Uterus (tissue), 4 donors: ENCODE measurements at places on chromosomes 6 and 20. TPM values are rescaled to one million over a fixed set of nuclear protein-coding genes. Genes with fewer than 3 reads are reported as not detected.

GRCh38 chr20:20333866-20334265 is 34.0 kb upstream of the INSM1 start:
- no peak overlapping the region for H3K27ac ChIP-seq
- H3K27me3 ChIP-seq, result no peaks in the 10 kb centered on the region
- H3K4me1 ChIP-seq, result no peaks in the 10 kb centered on the region
- no peaks in the 10 kb centered on the region for H3K36me3 ChIP-seq
- H3K4me3 ChIP-seq, result no peak overlapping the region
- no peak for DNase-seq

DNA sequence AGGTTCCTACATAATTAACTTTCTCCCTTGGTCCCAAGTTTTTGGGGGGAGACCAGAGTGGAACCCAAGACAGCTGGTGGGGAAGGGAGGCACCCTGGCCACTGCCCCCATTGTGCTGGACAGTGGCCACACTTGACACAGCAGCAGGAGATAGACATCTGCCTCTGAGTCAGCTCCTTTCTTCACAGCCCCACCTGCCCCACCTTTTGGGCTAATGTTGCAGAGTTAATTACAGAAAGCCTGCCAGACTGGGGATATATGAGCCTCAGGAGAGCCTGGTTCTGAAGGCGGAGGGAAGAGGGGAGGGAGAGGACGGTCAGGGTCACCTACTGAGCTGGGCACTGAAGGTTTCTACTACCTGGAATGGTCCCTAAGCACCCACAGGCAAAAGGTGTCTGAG is 50.6 kb downstream of the MAFB start:
- H3K4me3 ChIP-seq, result no peak overlapping the region
- H3K27me3 ChIP-seq, result no peaks in the 10 kb centered on the region
- no peaks in the 10 kb centered on the region for H3K36me3 ChIP-seq
- no peak for DNase-seq

- no peak overlapping the region for H3K4me3 ChIP-seq
- H3K4me1 ChIP-seq, result no peaks in the 10 kb centered on the region
- H3K36me3 ChIP-seq, result no peaks in the 10 kb centered on the region
These were observed 33.1 kb upstream of the CMTR1 start for GRCh38 chr6:37399795-37400490.

FAM83C gene
- total RNA-seq, result not detected
